ENCODE measurements at places on chromosomes 12 and 14. TPM values are rescaled to one million over a fixed set of nuclear protein-coding genes. Genes with fewer than 3 reads are reported as not detected.

- H3K27me3 ChIP-seq: peaks cover 5% of the 10 kb centered on the region
- no peak overlapping the region for H3K4me3 ChIP-seq
- no peaks in the 10 kb centered on the region for H3K36me3 ChIP-seq
- no peak overlapping the region for H3K27ac ChIP-seq
- DNase-seq: no peak
These were observed 218.9 kb upstream of the SFSWAP start for GRCh38 chr12:131491916-131492490.

DNA sequence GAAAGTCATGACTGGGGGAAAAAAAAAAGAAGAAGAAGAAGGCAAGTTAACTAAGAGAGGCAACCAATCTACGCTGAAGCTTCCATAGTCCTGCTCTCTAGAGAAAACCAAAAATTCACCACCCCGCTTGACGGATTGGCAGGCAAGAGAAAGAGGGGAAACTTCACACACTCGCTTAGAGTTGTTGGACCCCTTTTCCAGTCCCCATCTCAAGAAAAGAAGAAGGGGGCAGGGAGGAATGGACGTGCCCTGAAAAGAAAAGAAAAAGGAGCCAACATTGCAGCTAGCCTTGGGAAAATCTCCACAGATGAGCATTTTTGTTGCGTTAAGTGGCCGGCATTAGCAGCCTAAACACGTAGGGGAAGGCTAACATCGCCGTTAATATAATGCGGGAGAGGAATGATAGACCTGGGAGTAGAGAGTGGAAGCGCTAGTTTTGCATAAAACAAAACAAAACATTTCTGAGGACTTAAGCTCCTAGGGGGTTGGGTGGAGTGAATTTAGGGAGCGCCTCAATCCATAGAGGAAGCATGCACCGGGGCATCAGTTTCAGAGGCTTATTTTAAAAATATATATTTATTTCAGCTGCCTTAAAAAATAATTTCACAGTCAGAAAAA, 11.3 kb upstream of the FOXG1 start:
- no peak overlapping the region for H3K4me3 ChIP-seq
- no peaks in the 10 kb centered on the region for H3K4me1 ChIP-seq
- no peak overlapping the region for H3K27ac ChIP-seq
- H3K27me3 ChIP-seq: peaks cover 47% of the 10 kb centered on the region
- DNase-seq: no peak

DNA sequence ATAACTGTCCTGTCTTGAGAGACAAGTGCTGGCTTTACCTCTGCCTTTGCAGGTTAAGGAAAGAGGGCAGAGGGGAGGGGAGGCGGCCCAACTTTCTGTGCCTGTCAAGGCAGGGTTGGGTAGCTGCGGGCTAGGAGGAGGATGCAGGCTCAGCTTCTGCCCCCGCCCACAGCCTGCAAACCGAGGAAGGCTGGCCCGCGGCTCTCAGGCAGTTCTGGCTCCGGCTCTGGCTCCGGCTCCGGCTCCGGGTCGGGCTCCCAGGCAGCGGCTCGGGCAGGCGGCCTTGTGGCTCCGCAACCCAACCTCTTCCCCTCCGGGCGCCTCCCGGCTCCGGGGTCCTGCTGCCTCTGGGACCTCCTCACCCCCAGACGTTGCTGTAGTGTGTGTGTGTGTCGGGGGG, 92.9 kb downstream of the TMEM30B start:
- H3K4me3 ChIP-seq: peak overlapping the region; percentile 5
- peak; percentile 27 for DNase-seq
- H3K4me1 ChIP-seq: peaks cover 30% of the 10 kb centered on the region
- H3K36me3 ChIP-seq: no peaks in the 10 kb centered on the region
- H3K27ac ChIP-seq: no peak overlapping the region
- H3K27me3 ChIP-seq: peaks cover 34% of the 10 kb centered on the region

- H3K27me3 ChIP-seq: peaks cover 29% of the 10 kb centered on the region
- DNase-seq: no peak
- peak overlapping the region; percentile 4 for H3K27ac ChIP-seq
- H3K4me3 ChIP-seq: no peak overlapping the region
These were observed 11.5 kb upstream of the LGMN start for GRCh38 chr14:92759679-92760523.

DNA sequence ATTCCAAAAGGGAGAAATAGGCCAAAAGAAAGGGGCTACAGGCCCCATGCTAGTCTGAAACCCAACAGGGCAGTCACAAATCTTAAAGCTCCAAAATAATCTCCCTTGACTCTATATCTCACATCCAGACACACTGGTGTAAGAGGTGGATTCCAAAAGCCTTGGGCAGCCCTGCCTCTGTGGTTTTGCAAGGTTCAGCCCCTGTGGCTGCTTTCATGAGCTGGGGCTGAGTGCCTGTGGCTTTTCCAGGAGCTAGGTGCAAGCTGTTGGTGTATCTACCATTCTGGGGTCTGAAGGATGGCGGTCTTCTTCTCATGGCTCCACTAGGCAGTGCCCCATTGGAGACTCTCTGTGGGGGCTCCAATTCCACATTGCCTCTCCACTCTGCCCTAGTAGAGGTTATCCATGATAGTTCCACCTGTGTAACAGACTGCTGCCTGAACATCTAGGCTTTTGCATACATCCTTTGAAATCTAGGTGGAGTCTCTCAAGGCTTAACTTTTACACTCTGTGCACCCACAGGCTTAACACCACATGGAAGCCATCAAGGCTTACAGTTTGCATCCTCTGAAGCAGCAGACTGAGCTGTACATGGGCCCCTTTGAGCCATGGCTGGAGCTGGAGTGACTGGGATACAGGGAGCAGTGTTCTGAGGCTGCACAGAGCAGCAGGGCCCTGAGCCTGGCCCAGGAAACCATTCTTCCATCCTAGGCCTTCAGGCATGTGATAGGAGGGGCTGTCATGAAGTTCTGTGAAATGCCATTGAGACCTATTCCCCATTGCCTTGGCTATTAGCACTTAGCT, 66.5 kb upstream of the ABCD2 start:
- no peaks in the 10 kb centered on the region for H3K27me3 ChIP-seq
- H3K4me3 ChIP-seq: no peak overlapping the region
- DNase-seq: peak; percentile 63
- H3K4me1 ChIP-seq: peaks cover 41% of the 10 kb centered on the region
- H3K27ac ChIP-seq: peak overlapping the region; percentile 72

DNA sequence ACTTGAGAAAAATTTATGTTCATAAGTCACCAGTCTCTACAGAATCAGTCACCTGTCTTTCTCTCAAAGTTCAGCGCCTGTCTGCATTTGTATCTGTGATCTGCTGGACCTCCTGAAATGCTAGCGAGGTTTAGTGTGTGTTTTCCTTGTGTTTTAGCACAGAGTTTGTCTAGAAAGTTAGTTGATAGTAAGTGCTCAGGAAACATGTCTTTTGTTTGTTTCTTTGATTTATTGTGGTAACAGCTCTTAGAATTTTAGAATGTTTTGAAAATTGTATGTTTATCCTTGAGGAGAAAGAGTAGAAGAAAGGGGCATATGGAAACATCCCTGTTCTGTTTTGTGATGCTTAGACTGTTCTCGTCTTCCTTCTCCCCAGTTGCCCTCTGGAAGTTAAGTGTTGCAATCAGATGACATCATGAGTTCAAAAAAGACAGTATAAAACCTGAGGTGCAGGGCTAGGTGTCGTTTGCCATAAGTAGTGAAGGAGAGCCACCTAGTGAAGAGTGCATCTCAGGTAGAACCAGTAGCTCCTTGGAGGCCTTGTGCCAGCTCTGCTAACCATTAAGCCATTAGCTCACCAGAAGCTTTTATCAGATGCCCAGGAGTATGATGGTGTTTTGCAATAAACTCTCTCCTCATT, 44.8 kb downstream of the FBXW8 start:
- H3K27ac ChIP-seq: no peak overlapping the region
- H3K4me3 ChIP-seq: no peak overlapping the region
- H3K36me3 ChIP-seq: peaks cover 15% of the 10 kb centered on the region

DNA sequence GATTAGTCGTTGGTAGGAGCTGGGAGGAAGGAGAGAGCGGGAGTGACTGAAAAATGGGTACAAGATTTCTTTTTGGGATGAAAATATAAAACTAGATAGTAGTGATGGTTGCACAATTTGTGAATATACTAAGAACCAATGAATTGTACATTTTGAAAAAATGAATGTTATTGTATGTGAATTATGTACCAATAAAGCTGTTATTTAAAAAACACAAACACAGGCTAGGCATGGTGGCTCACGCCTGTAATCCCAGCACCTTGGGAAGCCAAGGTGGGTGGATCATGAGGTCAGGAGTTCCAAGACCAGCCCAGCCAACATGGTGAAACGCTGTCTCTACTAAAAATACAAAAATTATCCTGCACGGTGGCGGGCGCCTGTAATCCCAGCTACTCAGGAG, 32.1 kb downstream of the PPP1R13B start:
- DNase-seq: no peak
- no peaks in the 10 kb centered on the region for H3K36me3 ChIP-seq
- H3K4me1 ChIP-seq: peaks cover 11% of the 10 kb centered on the region

DNA sequence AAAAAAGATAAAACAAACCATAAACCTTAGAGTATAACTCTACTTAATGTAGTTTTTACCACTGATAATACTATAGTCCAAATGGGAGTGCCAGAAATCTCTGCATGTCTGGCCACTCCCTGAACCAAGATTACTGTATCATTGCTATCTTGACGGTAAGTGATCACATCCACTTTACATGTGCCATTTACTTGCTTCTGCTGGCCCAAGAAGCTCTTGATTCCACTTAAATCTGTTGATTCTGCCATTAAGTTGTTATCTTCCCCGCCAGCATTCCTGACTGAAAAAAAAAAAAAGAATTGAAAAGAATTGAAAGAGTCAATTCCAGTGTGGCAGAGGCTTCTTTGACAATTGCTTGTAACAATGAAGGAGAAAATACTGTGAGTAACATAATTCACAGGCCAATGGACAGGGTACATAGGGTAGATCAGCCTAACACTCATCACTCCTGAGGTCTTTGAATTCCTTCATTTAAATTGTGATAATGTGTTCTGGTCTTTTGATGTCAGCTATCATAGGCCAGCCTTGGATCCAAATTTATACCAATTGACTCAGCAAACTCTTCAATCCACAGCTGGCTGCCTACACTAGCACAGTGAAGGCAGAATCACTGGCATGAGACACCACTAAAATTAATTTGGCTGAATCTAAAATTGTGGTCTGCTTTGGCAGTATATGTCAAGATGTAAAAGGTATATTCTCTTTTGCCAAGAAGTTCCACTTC, 665.2 kb upstream of the FLRT2 start:
- no peaks in the 10 kb centered on the region for H3K4me1 ChIP-seq
- H3K36me3 ChIP-seq: no peaks in the 10 kb centered on the region
- no peak for DNase-seq

GRCh38 chr12:57755454-57756372, 810 bp downstream of the MARCHF9 start:
- DNase-seq: peak; percentile 40
- peak overlapping the region; percentile 78 for H3K4me3 ChIP-seq
- H3K4me1 ChIP-seq: peaks cover 58% of the 10 kb centered on the region
- H3K27me3 ChIP-seq: peaks cover 3% of the 10 kb centered on the region

GRCh38 chr14:35390577-35391387, 13.8 kb downstream of the NFKBIA start:
- H3K36me3 ChIP-seq: no peaks in the 10 kb centered on the region
- H3K4me3 ChIP-seq: no peak overlapping the region
- no peak overlapping the region for H3K27ac ChIP-seq

DNA sequence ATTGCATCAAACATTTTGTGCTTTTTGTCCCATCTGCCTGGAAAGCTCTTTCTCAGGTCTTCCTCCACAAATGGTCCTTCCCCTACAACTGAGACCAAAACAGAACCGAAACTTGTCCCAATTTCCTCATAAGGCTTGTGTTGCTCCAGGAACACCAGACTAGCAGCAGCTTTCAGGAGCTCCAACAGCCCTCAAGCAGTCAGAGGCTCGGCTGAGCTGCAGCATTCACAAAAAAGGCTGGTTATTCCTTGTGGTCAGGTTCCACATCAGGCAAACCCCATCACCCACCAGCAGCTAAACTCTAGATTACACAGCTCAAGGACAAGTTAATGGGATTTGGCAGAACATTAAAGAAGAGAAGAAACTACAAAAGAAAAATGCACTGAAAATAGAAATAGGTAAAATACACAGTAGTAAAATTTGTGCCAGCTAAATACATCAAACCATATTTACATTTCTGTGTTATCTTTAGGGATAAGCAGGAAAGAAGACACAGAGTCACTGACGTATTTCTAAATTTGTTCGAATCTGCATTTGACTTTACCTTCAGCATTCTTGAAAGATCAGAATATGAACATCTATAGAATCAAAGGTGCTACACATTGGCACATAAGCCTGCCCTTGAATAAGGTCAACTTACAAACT, 141.2 kb downstream of the STXBP6 start:
- H3K27me3 ChIP-seq: peaks cover 19% of the 10 kb centered on the region
- H3K4me3 ChIP-seq: no peak overlapping the region
- DNase-seq: no peak
- no peak overlapping the region for H3K27ac ChIP-seq

GRCh38 chr14:99517643-99518381, 36.6 kb downstream of the CCNK start:
- no peak overlapping the region for H3K4me3 ChIP-seq
- no peak for DNase-seq
- H3K4me1 ChIP-seq: no peaks in the 10 kb centered on the region
- no peaks in the 10 kb centered on the region for H3K27me3 ChIP-seq
- no peaks in the 10 kb centered on the region for H3K36me3 ChIP-seq

DNA sequence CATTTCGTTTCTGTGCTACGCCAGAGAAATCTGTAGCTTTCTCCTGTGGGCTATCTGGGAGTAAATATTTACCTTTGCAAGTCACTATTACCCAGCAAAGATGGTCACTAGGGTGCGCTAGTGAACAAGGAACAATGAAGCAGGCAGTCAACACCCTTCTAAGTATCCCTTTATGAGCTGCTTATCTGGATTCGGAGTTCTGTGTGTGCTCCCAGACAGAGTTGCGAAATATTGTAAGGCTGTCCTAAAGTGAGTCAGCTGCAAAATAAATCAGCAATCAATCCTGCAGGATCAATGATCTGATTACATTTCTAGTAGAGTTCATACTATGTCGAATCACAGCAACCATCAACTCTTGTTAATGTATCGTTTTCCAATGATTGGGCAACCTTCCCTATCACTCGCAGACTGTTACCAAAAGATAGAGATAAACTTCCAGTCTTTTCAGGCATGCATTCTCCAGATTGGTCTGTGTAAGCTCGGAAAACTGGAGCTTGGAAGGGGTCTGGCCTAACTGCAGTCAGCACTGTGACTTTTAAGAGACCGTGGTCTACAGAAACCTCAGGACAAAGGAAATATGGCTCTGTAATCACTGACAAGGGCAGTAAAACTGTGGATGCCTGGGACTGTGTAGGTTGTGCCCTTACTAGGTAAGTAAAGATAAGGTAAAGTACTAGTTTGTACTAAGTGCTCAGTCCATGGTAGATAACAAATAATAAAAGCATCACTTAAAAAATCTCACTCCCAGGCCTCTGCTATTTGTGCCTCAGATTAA, 133.5 kb downstream of the KCNK10 start:
- H3K4me1 ChIP-seq: peaks cover 2% of the 10 kb centered on the region
- H3K27ac ChIP-seq: no peak overlapping the region
- peaks cover 12% of the 10 kb centered on the region for H3K27me3 ChIP-seq

GRCh38 chr12:52713960-52714886, 10.9 kb upstream of the KRT77 start:
- no peaks in the 10 kb centered on the region for H3K36me3 ChIP-seq
- peaks cover 56% of the 10 kb centered on the region for H3K27me3 ChIP-seq
- no peak for DNase-seq
- peaks cover 5% of the 10 kb centered on the region for H3K4me1 ChIP-seq
- no peak overlapping the region for H3K4me3 ChIP-seq

Gene RNASE2
- not detected for total RNA-seq

Gene SYCP3
- 0.30 TPM for total RNA-seq

Gene PAX9
- total RNA-seq: not detected

Gene FAM222A
- total RNA-seq: 0.43 TPM

Gene SLC2A13
- total RNA-seq: 3.4 TPM

Gene C3AR1
- 11.4 TPM for total RNA-seq

Gene GPD1
- 0.28 TPM for total RNA-seq

Gene BHLHE41
- total RNA-seq: not detected

Gene RFC5
- total RNA-seq: 41.0 TPM

Gene NGDN
- total RNA-seq: 34.8 TPM

Gene UNC119B
- total RNA-seq: 22.4 TPM

Gene CLEC1B
- total RNA-seq: not detected

Data from activated CD4-positive, alpha-beta memory T cell treated with anti-CD3 and anti-CD28 coated beads, Interleukin-2, amount 10 ng/mL, durations not matched to agents 7 days and 5 days (primary cell).